Myocyte (in vitro differentiated cells): ENCODE measurements at places on chromosomes 16 and 17. TPM values are rescaled to one million over a fixed set of nuclear protein-coding genes. Genes with fewer than 3 reads are reported as not detected.

DNA sequence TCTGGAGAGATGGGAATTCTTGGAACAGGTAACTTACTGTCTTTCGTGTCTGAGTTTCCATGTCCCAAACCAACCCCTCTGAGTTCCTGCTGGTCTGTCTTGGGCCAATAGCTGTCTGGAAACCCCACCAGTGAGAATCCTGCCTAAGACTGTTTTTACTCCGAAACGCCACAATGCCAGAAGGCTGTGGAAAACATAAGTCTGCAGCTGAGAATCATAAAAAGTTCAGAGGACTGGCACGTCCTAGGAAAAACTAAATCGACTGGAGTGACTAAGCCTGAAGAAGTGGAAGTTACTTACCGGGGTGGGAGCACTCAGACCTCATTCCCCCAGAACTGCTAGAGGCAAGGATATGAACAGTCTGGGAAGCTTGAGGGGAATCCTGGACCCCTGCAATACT is 13.3 kb downstream of the LRRC75A start:
- no peak for DNase-seq

GRCh38 chr16:72923757-72924156 is 124.2 kb downstream of the ZFHX3 start:
- no peak for DNase-seq

- DNase-seq: peak; percentile 94
These were observed 9.7 kb downstream of the RHBDL3 start for GRCh38 chr17:32275060-32276042.

The KRTAP2-3 gene
- 0.19 TPM in 1 of 2 replicates, not detected in the other for total RNA-seq

The TXNL4B gene
- total RNA-seq: 5.6 and 5.8 TPM in 2 replicates

The BAHCC1 gene
- 5.5 and 5.7 TPM in 2 replicates for total RNA-seq
